ENCODE measurements at places on chromosomes 5 and 9.

DNA sequence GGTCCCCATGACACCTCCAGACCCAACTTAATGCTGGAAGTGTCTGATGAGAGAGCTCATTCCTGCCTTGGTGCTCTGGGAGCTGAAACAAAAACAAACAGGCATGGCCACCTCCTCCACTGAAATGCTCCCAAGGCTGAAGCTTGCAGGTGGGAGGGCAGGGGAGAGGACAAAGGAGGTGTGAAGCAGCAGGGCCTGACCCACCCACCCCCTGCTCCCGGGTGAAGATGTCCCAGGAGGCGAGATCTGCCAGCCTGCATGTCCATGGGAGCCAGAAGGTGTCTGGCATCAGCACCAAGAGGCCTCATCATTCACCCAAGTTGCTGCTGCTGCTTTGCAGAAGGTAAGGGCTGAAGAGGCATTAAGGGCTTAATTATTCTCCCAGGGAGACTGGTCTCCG is 4.2 kb upstream of the CCIN start:
- no peak for DNase-seq

- no peak for DNase-seq
Observed at GRCh38 chr5:181170996-181171395, 23.6 kb downstream of the OR2V2 start.

- no peak for DNase-seq
Observed at GRCh38 chr9:68538200-68538599, 2.5 kb downstream of the TMEM252 start.

GRCh38 chr5:34957321-34957720 is 28.0 kb downstream of the DNAJC21 start:
- no peak for DNase-seq

- no peak for DNase-seq
Observed at GRCh38 chr5:95883185-95884016, 60.9 kb upstream of the GLRX start.

DNA sequence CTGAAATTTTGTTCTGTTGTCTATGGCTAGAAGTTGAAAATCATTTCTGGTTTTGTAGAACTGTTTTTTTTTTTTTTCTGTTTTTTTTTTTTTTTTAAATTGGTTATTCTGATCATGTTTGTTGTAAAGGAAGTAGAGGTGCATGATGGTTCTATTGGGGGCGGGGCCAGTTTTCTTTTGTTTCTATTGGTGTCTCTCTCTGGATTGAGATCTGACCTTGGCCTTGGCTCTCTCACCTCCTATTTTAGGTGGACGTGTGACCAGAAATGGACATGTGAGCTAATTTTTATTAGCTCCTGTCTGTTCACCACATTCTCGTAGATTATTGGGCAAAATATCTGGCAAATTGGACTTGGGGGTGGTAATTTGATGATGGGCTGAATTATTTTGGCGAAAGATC is 3.2 kb downstream of the ZNF618 start:
- no peak for DNase-seq

DNA sequence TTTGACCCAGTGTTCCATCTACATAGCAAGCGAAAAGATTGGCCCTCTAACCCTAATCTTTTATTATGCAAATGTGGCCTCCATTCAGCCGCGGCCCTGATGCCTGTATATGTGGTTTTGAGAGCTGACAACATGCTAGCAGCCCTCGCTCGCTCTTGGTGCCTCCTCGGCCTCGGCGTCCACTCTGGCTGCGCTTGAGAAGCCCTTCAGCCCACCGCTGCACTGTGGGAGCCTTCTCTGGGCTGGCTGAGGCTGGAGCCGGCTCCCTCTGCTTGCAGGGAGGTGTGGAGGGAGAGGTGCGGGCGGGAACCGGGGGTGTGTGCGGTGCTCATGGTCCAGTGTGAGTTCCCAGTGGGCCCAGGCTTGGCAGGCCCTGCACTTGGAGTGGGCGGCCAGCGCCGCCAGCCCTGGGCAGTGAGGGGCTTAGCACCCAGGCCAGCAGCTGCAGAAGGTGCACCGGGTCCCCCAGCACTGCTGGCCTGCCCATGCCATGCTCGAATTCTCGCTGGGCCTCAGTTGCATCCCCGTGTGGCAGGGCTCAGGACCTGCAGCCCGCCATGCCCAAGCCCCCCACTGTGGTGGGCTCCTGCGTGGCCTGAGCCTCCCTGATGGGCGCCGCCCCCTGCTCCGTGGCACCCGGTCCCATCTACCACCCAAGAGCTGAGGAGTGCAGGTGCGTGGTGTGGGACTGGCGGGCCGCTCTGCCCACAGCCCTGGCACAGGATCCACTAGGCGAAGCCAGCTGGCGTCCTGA is 757.5 kb upstream of the CTNND2 start:
- no peak for DNase-seq

GRCh38 chr5:139155333-139155732 is 42.8 kb downstream of the SIL1 start:
- DNase-seq = no peak

DNA sequence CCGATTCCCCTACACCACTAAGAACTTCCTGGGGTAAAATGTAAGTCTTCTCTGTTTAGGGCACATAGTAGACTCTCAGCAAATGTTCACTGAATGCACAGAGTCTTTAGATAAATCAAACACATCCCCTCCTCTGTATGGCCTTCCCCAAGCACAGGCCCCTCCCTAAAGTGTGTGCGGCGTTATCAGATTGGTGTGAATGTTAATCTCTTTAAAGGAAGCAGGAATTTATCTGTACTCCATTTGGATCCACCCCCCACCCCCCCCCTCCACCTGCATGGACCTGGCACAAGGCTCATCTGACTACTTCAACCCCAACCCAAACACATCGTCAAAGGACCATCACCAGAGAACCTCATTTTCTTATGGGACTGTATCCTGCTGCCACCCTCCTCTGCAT is 6.3 kb downstream of the PCDH1 start:
- no peak for DNase-seq

- DNase-seq = peak; percentile 21
Observed at GRCh38 chr9:14313378-14313940, 482 bp downstream of the NFIB start.

GRCh38 chr9:106892632-106893031 is 29.7 kb downstream of the ZNF462 start:
- no peak for DNase-seq

GRCh38 chr5:10633271-10634049 is 69.6 kb downstream of the ANKRD33B start:
- peak; percentile 64 for DNase-seq

- no peak for DNase-seq
Observed at GRCh38 chr9:81393985-81394811, 295.1 kb downstream of the TLE1 start.

GRCh38 chr5:137234973-137235943 is 263.9 kb downstream of the SPOCK1 start:
- no peak for DNase-seq

GRCh38 chr9:88954066-88954465 is 37.2 kb upstream of the S1PR3 start:
- DNase-seq = no peak

DNA sequence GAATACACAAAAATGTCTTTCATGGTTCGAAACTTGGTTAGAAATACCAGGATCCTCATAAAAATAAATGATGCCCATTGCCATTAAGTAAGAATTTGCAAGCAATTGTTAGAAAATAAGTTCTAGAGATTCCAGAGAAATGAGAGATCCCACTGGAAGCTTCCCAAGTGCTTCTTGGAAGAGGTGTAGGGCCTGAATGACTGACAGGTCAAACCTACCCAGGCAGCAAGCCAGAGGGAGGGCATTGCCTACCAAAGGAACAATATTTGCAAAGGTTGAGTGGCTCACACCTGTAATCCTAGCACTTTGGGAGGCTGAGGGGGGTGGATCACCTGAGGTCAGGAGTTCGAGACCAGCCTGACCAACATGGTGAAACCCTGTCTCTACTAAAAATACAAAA is 777.0 kb upstream of the WWC1 start:
- no peak for DNase-seq

GRCh38 chr5:174177976-174178605 is 132.6 kb downstream of the NSG2 start:
- no peak for DNase-seq

DNA sequence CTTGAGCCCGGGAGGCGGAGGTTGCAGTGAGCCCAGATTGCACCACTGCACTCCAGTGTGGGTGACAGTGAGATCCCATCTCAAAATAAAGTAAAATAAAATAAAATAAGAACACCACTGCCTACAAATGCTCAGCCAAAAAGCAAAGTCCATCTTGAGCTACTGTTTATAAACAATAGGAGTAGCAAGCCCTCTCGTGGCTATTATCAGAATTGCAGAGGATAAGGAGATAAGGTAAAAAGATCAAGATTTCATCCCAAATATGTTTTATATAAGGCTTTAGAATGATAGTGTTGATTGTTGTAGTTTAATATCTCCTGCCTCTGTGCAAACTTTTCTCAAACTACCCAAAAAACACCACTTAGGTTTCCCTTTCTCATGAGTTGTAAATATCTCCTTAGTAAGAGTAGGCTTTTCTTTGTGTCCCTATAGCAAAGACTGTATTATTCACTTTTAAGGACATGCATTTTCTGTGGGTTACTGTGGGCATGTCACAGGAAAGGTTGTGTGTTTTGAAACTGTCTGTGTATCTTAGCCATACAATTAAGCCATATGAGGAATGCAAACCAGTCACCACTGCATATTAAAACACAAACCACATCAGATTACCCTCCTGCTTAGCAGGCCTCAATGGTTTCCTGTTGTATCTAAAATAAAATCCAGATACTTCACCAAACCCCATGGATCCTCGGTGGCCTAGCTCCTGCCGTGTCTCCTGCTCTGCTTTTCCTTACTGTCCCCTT is 31.8 kb upstream of the CKS2 start:
- DNase-seq = no peak

GRCh38 chr9:4591123-4591500 is 71.0 kb upstream of the PLPP6 start:
- DNase-seq = no peak

- DNase-seq = no peak
Observed at GRCh38 chr5:135993335-135993879, 35.4 kb upstream of the TGFBI start.

- DNase-seq = no peak
Observed at GRCh38 chr5:23446424-23446823, 61.0 kb upstream of the PRDM9 start.

GRCh38 chr9:121881920-121882500 is 211.1 kb downstream of the TTLL11 start:
- no peak for DNase-seq

- DNase-seq = no peak
Observed at GRCh38 chr5:158938200-158938599, 161.5 kb downstream of the EBF1 start.

GRCh38 chr9:126975327-126976220 is 61.0 kb downstream of the RALGPS1 start:
- no peak for DNase-seq

DNA sequence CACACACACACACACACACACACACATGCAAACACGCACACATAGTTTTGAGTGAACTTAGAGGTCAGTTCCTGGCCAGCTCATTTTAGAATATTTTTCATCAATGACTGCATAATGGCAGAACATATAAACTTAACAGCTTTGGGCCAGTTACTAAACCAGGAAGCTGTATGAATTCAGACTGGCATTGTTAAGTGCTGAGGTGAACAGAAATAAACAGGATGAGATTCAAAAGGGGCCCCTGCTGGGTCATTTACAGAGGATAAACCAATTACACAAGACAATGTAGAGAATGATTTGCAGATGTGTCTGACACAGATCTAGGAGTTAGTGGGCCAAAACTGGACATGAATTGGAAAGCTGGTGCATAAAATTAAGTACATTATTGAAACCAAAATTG is 44.6 kb downstream of the MARCHF11 start:
- no peak for DNase-seq

GRCh38 chr5:32044434-32044833 is 129.7 kb downstream of the GOLPH3 start:
- DNase-seq = no peak

GRCh38 chr5:151924564-151925301 is at the start of gene GLRA1:
TSS of gene GLRA1 (minus strand) at chr5:151924851. CDS start at chr5:151924549, 302 bp downstream.
- DNase-seq = peak; percentile 75

GRCh38 chr9:68949271-68950000 is 64.5 kb downstream of the PRKACG start:
- DNase-seq = no peak

GRCh38 chr5:90871391-90871991 is 312.9 kb downstream of the ADGRV1 start:
- DNase-seq = no peak

DNA sequence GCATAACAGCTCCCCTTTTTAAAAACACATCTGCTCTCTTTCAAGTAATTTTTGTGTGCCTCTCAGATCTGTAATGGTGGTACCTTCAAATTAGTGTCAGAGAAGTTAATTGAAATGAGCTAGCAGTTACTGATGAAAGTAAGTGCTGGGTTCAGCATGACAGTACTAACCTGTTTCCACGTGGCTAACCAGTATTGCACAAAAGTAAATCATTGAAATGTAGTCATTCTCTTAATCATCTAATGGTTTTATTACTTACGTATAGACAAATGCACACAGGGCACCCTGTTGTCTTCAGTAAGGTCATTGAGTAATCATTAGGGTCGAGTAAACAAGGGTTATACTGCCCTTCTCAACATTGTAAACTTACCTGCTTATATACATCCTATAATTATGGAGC is 157.8 kb upstream of the PRR16 start:
- no peak for DNase-seq

GRCh38 chr5:3153906-3154305 is 402.4 kb upstream of the IRX2 start:
- DNase-seq = no peak

DNA sequence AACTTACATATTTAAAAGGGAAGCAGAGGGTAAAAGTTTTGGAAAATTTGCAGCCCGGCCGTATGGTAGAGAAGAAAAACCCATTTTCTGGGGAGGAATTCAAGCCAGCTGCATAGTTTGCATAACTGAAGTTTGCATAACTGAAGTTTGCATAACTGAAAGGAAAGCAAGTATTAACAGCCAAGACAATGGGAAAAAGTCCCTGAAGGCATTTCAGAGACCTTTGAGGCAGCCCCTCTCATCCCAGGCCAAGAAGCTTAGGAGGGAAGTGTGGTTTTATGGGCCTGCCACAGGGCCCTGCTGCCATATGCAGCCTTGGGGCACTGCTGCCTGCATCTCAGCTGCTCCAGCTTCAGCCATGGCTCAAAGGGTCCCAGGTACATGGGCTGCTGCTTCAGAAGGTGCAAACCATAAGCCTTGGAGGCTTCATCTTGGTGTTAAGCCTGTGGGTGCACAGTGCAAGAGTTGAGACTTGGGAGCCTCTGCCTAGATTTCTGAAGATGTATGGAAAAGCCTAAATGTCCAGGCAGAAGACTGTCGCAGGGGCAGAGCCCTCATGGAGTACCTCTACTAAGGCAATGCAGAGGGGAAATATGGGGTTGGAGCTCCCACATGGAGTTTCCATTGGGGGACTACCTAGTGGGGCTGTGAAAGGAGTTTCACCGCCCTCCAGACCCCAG is 36.9 kb upstream of the CXCL14 start:
- DNase-seq = no peak

GRCh38 chr5:135999406-136000139 is 29.2 kb upstream of the TGFBI start:
- DNase-seq = no peak

DNA sequence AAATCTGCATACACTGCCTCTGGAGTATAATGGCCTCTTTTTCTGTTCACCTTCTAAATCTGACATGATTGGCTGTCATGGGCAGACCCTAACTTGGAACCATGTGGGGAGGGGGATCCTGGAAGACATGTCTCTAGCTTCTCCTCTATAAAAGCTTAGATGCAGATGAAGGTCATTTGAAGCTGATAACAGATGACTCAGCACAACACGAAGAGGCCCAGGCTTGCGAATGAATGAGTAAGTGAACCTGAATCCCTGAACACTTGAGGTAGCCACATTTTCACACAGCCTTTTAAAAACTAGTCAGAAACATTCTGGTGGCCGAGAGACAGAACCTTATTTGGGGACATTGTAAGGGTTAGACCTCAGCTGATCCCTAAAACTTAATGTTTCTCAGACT is 282.6 kb downstream of the ELAVL2 start:
- DNase-seq = no peak

All from natural killer cell (primary cell).